ENCODE measurements at places on chromosomes 11 and 22. TPM values are rescaled to one million over a fixed set of nuclear protein-coding genes. Genes with fewer than 3 reads are reported as not detected.

Gene CBLIF
- total RNA-seq: not detected

DNA sequence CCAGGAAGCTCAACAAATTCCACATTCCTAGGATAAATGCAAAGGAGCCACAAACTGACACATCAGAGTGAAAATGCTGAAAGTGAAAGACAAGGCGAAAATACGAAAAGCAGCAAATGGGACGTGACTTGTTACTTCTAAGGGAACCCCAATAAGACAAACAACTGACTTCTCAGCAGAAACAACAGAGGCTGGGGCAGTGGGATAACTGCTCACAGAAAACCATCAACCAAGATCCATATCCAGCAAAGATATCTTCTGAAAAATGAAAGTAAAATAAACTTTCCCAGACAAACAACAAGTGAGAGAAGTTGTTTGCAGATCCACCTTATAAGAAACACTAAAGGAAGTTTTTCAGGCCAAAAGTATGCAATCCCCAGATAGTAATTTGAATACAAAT lies 72.1 kb downstream of the DGCR2 start:
- DNase-seq: no peak

GRCh38 chr11:86931548-86932258 lies 23.5 kb downstream of the FZD4 start:
- peak; percentile 73 for DNase-seq

Gene PLAAT5
- total RNA-seq: 0.40 TPM

DNA sequence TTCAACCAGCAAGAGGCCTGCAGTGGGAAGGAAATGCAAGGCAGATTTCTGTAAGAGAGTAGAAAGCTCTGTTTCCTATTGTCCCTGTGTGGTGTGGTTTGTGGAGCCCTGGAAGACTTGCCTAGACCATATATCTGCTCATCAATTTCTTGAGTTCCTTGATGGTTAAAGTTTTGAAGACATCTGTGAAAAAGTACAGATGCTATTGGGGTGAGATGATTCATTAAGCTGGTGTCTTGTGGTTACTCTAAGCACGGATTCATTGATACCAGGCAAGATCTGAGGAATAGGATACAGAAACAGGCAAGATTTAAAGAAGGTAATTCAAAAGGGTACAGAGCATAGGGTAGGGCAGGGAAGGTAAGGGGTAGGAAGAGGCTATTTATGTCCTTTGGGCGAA lies 275.8 kb upstream of the SESN3 start:
- no peak for DNase-seq

- no peak for DNase-seq
Observed at GRCh38 chr11:76368490-76368889, 12.4 kb downstream of the THAP12 start.

DNA sequence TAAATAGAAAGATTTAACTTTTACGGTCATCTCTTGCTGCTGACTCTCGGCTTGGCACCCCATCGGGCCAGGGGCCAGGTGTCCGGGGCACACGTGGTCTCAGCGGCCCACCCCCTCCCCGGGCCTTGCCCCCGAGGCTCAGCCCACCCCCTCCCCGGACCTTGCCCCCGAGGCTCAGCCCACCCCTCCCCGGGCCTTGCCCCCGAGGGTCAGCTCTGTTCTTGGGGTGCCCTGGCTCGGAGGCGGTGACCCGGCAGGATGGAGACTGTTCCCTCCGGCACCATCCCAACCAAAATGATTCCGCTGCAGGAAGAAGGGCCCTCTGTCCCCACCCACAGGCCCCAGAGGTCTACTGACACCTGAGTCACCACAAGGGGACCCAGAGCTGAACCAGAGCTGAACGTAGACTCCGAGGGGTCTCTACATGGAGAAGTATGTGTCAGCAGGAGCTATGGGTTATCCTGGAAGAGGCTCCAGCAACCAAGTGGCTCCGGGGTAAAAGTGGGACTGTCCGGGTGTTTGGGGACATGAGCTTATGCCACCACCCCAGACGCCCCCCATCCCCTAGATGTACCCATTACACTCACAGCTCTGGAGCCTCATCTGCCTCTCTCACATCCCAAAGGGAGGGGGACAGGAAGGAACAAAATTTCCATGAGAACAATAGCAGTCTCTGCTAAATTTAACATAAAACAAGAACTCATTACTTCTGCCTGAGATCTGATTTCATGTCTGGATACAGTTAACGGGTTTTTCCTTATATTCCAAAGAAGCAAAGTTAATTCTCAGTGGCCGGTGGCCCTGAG lies 38.4 kb downstream of the MACROD1 start:
- DNase-seq: no peak

GRCh38 chr11:58622344-58622743 lies at the start of gene CNTF:
Gene CNTF, plus strand, starts transcription at chr11:58622665. Its CDS starts 88 bp downstream, at chr11:58622753.
- peak; percentile 37 for DNase-seq

GRCh38 chr22:29951791-29952413 lies 68.9 kb downstream of the MTMR3 start:
- no peak for DNase-seq

GRCh38 chr11:58829786-58830185 lies 14.7 kb downstream of the GLYATL2 start:
- peak; percentile 32 for DNase-seq

DNA sequence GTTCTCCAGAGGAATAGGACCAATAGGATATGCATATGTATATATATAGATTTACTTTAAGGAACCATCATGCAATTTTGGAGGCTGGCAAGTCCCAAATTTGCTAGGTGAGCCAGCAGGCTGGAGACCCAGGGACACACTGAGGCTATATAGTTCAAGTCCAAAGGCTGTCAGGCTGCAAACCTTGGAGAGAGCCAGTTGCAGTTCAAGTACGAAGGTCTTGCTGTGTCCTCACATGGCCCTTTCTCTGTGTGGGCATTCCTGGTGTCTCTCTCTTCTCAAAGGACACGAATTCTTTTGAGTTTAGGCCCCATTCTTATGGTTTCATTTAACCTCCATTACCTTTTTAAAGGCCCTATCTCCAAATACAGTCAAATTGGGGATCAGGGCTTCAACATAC lies 134.4 kb upstream of the SORL1-AS1 start:
- no peak for DNase-seq

- peak; percentile 60 for DNase-seq
Observed at GRCh38 chr11:95154514-95154913, 64.9 kb downstream of the ENDOD1 start.

DNA sequence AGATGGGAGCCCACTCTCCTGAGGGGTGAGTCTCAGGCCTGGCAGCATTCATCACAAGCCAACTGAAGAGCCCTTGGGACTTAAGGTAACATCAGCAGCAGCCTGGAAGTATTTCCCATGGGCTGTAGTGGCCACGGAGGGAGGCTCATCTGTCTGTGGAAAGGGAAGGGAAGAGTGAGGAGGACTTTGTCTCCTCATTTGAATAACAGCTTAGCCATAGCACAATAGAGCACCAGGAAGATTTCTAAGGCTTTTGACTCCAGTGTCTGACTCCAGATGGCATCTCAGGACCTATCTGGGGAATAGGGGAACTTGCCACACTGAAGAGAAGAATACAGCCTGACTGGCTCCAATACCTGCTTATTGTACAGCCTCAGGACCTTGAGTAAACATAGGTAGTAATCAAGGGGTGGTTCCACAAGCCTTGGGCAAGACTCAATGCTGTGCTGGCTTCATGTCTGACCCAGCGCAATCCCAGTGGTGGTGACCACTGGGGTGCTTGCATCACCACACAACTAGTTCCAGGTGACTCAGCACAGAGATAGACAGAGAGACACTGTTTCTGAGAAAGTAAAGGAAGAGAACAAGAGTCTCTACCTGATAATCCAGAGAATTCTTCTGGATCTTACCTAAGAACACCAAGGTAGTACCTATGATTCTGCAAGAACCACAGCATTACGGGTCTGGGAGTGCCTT lies 510.5 kb upstream of the CCDC179 start:
- DNase-seq: no peak

Gene SMC1B
- not detected for total RNA-seq

- DNase-seq: peak; percentile 36
Observed at GRCh38 chr11:22792497-22792896, 37.1 kb downstream of the SVIP start.

Gene MS4A3
- not detected for total RNA-seq

DNA sequence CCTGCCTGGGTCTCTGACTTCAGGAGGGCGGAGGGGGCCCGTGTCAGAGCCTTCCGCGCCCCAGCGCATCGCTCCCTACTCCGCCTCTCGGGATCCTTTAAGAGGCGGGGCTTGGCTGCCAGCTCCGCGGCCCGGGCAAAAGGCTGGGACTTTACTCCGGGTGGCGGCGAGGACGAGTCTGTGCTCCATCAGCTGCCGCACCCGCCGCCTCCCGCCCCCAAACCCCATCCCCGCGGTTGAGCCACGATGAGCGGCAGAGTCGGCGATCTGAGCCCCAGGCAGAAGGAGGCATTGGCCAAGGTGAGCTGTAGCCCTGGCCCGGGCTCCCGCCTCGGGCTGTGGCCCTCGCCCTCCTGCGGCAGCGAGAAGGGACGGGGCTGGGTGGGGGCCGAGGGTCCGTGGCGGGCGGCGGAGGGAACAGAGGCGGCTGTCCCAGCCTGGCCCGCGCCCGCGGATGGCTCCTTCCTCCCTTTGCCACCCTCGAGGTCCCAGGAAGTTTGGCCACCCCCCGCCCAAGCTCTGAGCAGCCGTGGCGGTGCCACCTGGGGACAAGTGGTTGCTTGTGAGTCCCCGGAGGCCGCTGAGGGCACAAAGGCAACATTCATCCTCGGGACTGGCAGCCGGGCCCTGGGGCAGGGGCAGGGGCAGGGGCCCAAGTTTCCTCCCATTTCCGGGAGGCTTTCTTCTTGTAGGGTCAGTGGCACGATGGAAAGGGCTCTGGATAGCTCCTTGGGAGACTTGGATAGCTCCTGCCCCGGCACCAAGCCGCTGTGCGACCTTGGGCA lies at the start of gene SEC14L2:
SEC14L2 (plus strand) TSS at position 148 of the 785 bp plus-strand sequence; CDS start at position 247, 99 bp downstream.
- DNase-seq: no peak

- no peak for DNase-seq
Observed at GRCh38 chr11:14414470-14415461, 55.8 kb upstream of the RRAS2 start.

GRCh38 chr11:108524422-108524821 lies 26.2 kb upstream of the POGLUT3 start:
- peak; percentile 9 for DNase-seq

GRCh38 chr22:43993072-43993760 lies 30.9 kb upstream of the PARVB start:
- peak; percentile 28 for DNase-seq

DNA sequence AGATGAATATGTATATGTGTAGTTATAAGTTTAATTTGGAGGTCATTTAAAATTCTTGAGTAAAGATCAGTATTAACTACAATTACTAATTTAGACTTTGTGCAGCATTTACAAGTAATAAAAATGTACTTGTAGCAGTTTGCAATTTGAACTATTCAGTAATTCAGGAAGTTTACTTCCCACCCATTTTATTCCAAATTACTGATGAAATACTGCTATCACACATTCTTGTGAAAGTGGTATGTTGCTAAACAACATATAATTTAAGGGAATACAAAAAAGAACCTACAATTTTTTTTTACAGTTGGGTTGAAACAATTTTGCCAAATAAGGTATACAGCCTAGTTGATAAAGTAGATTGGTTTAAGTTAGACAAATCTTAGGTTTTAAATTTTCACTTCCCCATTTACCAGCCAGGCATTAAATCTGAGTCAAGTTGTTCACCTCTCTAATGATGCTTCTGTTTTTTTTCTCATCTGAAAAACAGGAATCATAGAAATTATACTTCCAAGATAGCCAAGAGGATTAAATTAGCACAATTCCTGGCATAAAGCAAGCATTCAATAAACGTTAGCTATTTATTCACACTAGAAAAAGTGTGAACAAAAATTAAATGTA lies 45.3 kb downstream of the ZBTB44 start:
- DNase-seq: no peak

Gene OR5P2
- 0.10 TPM for total RNA-seq

DNA sequence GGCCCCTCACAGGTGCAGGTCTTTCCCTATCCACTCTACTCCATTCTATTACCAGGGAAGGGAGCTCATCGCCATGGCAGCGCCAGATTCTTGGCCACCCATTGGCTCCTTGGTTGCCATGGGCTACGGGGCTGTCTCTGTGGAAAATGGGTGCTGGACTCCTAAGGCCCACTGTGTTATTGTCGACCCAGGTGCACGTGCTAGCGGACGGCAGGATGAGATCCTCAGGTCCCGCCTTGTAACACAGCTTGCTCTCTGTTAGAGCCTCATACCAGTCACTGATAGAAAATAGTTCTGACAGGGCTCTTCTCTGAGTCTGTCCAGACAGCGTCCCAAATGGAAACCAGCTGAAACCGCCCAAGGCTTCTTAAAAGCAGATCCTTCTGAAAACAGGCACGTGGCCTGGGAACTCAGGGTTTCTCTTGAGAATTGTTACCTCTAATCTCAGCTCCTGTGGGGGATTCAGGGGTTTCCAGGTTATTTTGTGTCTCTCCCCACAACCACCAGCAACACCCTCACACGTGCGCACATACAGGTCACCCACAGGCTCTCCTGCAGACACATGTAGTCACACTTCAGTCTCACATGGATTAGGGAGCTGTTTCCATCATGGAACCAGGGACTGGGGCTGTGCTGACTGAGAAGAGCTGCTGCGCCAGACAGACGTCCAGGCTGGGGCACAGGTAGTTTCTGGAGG lies 1.5 kb downstream of the TUB start:
- DNase-seq: no peak

Gene MIOX
- 0.10 TPM for total RNA-seq

DNA sequence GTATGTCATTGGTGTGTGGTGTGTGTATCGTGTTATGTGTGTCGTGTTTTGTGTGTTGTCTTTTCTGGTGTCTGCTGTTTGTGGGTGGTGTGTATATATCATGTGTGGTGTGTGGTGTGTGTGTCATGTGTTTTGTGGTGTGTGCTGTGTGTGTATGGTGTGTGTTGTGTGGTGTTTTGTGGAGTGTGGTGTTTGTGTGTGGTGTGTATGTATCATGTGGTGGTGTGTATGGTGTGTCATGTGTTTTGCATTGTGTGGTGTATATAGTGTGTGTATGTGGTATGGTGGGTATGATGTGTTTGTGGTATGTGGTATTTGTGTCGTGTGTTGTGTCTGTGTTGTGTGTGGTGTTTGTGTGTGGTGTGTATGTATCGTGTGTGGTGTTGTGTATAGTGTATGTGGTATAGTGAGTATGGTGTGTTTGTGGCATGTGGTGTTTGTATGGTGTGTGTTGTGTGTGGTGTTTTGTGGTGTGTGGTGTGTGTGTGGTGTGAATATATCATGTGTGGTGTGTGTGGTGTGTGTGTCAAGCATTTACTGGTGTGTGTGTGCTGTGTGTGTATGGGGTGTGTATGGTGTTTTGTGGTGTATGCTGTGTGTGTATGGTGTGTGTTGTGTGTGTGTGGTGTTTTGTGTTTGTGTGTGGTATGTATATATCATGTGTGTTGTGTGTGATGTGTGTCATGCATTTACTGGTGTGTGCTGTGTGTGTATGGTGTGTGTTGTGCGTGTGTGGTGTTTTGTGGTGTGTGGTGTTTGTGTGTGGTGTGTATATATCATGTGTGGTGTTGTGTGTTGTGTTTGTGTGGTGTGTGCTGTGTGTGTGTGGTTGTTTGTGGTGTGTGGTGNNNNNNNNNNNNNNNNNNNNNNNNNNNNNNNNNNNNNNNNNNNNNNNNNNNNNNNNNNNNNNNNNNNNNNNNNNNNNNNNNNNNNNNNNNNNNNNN lies 12.7 kb downstream of the PIM3 start:
- DNase-seq: no peak
